ENCODE measurements at places on chromosomes 3 and 15. TPM values are rescaled to one million over a fixed set of nuclear protein-coding genes. Genes with fewer than 3 reads are reported as not detected.

The CHCHD4 gene
- total RNA-seq: 11.0 TPM

The MB21D2 gene
- 1.4 TPM for total RNA-seq

The DNASE1L3 gene
- not detected for total RNA-seq

The BLOC1S6 gene
- 32.1 TPM for total RNA-seq

The KY gene
- total RNA-seq: 0.25 TPM

The SKOR1 gene
- total RNA-seq: not detected

The LAMB2 gene
- 692 TPM for total RNA-seq

The ADCY5 gene
- total RNA-seq: 1.2 TPM

The CLDN1 gene
- not detected for total RNA-seq

The GPR149 gene
- total RNA-seq: not detected

The CX3CR1 gene
- not detected for total RNA-seq

The CORO2B gene
- total RNA-seq: 36.8 TPM

The PRSS50 gene
- not detected for total RNA-seq

The FAM81A gene
- 0.12 TPM for total RNA-seq

The CLDN18 gene
- not detected for total RNA-seq

The PPARG gene
- total RNA-seq: 60.0 TPM

The PYDC2 gene
- total RNA-seq: not detected

All from cardiac ventricle fibroblast (primary cell).